ENCODE measurements at places on chromosomes 3 and 15.
A peak's percentile ranks its signal among the peaks of the same experiment; 100 is the strongest.

DNA sequence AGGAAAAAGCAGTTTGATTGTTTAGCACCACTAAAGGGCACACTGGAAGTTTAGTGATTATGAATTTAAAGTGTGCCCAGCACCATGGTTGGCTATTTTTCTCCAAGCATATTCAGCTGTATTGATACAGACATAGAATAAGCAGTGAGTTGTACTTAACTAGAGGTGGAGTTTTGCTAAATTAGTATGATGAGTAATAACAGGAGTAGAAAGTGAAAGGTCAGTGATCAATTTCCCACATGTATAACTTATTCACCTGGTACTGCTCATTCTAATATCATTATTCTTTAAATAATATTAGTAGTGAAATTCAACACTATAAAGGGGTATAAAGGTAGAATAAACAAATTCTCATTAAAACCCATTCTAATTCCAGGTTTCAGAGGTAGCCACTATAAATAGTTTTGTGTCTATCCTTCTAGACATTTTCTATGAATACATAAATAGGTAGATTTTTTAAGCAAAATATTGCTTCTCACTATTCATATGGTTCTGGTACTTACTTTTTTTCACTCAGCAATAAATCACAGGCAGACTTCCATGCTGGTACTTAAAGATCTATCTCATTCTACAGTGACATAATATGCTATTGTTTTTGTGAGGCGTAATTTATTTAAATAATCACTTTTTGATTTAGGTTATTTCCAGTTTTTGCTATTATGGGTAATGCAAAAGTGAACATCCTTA, 732.9 kb downstream of the VGLL3 start:
- no peak for DNase-seq

GRCh38 chr3:133037436-133037835, 755 bp upstream of the TMEM108 start:
- DNase-seq, result no peak

DNA sequence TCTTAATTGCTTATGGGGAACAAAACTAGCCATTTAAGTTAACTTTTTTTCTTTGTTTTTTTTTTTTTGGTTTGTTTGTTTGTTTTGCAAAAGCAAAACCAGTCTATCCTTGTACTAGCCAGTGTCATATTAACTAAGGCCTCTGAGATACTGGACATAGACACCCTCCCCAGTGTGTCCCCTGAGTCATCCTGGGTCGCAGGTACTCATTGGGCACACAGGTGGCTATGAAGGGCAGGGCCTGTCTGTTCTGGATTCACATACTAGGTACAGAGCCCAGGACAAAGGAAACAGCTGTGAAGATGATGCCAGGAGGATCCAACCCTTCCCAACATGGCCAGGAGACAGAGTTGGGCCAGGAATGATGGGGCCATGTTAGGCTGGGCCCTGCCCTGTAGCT, 318.1 kb downstream of the THSD4 start:
- no peak for DNase-seq

GRCh38 chr3:119662604-119663373, 2.4 kb upstream of the POPDC2 start:
- DNase-seq, result no peak

DNA sequence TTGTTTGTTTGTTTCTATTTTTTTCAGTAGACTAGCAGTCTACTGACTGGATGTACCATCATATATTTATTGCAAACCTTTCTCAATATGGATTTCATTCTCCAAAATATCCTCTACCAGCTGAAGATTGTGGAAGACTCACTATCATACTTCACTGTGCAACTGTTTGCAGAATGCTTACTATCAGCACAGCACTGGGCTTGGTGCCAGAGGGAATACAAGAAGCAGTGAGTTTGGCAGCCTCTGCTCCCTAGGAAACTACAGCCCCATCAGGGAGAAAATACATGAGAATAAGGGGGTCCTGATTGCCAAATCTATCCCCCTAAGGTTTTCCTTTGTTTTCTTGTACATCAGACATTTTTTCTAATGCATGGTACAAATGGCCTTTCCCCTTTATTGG, 27.5 kb downstream of the AQP9 start:
- DNase-seq, result no peak

DNA sequence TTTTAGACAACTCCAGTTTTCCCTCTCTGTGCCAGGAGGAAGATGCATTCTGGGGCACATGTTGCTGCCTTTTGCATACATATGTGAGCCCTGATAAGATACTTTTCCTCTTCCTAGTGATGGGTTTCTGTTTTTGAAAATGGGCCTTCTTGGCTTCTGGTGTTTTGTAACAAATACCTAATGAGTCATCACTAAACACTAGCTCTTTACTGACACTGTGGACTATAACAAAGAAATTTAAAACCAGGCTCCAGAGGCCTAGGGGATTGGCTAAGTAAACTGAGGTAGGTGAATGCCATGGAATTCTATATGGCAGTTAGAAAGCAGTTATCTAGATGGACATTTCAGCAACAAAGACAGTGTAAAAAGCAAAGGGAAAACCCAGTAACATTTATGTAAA, 93.4 kb upstream of the NR2E3 start:
- DNase-seq, result no peak

GRCh38 chr3:86934851-86935250, 56.1 kb downstream of the VGLL3 start:
- DNase-seq, result no peak

DNA sequence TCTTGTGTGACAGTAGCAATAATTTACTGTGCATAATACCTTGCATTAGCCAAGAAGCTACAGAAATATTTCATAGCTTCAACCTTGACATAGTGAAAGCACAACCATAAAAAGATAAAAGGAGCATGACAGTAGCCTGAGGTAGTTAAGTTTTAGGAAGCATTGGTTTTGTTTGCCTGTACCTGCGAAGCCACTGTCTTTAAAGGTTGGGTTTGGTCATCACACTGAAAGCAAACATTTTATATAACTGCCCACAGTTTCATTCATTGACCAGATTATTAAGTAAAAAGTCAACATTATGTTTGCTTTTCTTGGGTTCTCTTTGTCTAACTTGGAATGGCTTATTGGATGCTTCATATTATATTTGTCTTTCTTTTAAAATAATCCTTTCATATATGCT, 450.1 kb upstream of the IL12A start:
- DNase-seq, result no peak

- DNase-seq, result no peak
These were observed 19.8 kb upstream of the TM4SF4 start for GRCh38 chr3:149454746-149455145.

- no peak for DNase-seq
These were observed 790 bp upstream of the SRGAP3 start for GRCh38 chr3:9250236-9250635.

DNA sequence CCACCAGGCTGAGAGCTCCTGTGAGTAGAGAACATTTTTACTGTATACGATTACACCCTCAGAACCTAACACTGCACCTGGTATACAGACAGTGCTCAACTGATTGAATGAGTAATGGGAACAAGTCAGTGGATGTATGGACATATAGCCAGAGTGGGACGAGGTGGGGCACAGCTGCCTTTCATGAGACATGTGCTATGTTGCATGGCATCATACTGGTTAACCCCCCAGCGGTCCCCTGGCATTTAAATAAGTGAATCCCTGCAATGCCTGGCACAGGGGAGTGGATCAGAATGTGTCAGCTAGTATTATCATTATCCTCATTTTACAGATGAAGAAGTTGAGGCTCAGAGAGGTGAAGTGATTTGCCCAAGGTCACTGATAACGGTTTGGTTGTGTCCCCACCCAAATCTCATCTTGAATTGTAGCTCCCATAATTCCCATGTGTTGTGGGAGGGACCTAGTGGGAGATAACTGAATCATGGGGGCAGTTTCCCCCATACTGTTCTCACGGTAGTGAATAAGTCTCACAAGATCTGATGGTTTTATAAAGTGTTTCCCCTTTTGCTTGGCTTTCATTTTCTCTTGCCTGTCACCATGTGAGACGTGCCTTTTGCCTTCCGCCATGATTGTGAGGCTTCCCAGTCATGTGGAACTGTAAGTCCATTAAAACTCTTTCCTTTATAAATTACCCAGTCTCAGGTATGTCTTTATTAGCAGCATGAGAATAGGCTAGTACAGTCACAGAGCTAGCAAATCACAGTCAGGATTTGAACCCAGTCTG, 56.0 kb upstream of the ATP2B2 start:
- no peak for DNase-seq

DNA sequence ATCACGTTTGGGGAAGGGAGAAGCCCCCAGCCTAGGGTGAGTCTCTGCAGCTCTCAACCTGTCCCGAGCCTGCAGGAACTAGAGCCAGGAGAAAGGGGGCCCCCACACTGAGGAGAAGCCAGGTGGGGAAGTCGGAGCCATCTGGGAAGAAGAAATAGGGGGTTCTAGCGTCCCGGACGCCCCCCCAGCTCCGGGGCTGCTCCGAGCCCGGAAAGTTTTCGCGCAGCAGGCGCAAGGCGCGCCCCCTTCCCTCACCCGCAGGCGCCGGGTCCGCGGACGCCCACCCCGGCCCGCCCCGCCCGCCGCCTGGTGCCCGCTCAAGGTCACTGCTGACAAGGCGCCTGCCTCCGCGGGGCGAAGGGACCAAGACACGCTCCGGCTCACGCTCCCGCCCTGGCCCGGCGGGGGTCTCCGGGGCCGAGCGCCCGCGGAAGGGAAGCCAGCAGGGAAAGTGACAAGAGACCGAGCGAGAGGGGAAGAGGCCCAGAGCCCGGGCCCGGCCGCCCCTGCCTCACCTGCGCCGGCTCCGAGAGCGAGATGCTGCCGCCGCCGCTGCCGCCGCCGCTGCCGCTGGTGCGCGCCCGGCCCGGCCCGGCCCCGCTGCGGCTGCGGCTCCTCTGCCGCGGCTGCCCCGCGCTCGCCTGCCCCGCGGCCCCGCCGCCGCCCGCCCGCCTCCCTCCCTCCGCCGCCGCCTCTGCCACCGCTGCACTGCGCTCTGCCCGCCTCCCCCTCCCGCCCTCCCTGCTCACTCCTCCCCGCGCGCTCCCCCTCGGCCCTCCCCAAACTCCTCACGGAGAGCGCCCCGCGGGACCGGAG, 108.4 kb upstream of the SLC6A11 start:
- DNase-seq, result no peak

- DNase-seq, result no peak
These were observed 15.8 kb downstream of the ST3GAL6 start for GRCh38 chr3:98778852-98779413.

GRCh38 chr15:51030649-51031316, 63.9 kb downstream of the TNFAIP8L3 start:
- no peak for DNase-seq

DNA sequence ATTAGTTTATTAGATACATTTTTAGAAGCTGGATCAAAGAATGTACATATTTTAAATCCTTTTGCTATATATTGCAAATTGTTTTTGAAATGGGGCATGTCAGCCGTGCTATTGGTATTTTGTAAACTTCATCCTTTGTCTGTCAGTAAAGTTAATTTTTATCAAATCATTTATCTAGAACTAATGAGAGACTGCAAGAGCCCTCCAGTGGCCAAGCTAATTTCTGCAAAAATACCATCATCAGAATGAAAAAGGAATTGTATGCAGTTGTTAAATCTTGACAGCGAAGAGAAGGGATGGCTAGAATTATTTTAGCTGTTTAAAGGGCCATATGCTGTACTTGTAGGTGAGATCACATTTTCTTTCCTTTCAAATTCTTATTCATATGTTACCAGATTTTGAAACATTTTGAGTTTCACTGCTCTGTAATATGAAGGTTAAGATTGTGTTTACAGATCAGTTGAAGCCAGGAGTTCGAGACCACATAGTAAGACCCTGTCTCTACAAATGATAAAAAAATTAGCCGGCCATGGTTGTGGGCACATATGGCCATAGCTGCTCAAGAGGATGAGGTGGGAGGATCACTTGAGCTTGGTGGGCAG, 8.1 kb upstream of the CLDN11 start:
- no peak for DNase-seq

- DNase-seq, result no peak
These were observed 96.4 kb upstream of the SNRPA1 start for GRCh38 chr15:101391431-101391830.

DNA sequence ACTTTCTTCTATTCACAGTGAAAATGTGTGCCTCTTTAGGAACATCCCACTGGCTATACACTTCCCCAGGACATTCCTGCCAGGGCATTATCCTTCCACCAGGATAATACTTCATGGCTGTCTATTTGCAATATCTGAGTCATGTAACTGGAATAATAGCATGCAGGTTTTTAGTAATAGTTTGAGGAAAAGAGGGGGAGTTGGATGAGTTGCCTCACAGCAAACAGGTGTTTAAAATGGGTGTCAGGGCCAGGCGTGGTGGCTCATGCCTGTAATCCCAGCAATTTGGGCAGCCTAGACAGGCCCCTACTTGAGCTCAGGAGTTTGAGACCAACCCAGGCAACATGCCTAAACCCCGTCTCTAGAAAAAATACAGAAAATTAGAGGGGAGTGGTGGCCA, 585.9 kb downstream of the DIPK2A start:
- DNase-seq, result no peak

GRCh38 chr3:146072061-146072460, 88.9 kb downstream of the PLOD2 start:
- DNase-seq, result no peak

DNA sequence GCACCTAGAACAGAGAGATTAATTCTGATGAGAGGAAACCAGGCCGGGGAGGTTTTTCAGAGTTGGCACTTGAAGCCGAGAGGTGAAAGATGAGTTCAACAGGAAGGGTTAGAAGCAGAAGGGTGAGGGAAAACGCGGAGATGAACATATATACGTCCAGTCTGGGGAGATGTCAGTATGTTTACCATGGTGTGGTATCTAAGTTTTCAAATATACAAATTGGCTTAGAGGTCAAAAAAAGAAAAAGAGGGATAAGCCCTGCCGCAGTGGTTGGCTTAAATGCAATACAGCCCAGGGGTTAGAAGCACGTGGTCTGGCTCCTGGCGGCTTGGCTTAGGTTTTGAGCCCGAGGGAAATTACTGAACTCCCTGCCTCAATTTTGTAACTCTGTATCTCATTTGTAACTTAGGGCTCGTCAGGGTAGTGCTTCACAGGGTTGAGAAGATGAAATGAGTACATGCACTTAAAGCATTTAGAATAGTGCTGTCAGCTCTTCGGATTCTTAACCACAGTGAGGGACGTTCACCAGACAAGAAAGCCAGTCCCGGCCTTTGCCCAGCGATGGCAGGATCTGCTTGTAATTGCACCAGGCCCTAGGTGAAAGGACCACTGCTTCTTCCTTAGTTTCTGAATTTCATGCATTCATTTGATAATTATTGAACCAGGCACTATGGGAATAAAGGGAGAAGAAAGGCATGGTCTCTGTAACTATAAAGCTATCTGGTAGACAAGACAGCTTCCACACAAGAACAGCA, 6.4 kb downstream of the HES1 start:
- DNase-seq, result no peak

GRCh38 chr3:43786102-43786501, 95.4 kb downstream of the ABHD5 start:
- no peak for DNase-seq

- DNase-seq, result peak; percentile 59
These were observed 3.5 kb upstream of the MTFMT start for GRCh38 chr15:65032801-65033537.

DNA sequence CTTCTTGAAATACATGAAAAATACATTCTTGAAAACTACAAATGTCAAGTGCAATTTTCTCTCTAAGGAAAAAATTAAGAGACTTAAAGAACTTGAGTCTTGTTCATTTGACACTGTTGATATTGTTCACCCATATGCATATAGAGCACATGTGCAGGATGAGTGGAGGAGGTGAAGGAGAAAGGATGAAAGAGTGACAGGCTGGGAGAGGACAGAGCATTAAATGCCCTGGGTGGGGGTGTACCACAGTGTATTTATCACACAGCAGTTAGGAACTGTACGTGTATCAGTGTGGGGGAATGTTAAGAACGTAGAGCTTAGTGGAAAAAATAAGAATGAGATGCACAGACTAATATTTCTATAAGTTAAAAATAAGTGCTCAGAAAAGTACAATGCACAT, 45.7 kb downstream of the CTDSPL start:
- no peak for DNase-seq
